AG08395 (cell line): ENCODE measurements at places on chromosomes 11 and 22.

- DNase-seq, result no peak
Observed at GRCh38 chr11:34791780-34792542, 124.2 kb downstream of the APIP start.

GRCh38 chr11:64641596-64642417 is 50.8 kb downstream of the SLC22A12 start:
- no peak for DNase-seq

DNA sequence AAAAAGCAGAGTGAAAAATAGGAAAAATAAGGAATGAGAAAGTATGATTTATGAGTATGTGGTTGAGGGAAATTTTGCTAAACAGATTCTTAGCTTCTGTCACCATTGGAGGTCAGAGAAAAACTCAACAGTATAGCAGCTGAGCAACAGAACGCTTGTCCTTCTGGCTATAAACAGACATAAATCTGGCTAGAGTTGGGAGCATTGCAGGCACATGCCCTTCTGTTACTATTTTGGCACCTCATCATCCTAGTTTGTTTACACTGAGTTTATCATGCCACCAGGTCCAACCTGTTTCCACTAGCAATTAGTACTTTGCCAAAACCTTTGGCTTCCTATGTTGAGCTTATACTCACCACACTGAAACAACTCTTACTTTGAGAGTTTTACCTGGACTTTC is 6.9 kb downstream of the UBE4A start:
- DNase-seq, result no peak

DNA sequence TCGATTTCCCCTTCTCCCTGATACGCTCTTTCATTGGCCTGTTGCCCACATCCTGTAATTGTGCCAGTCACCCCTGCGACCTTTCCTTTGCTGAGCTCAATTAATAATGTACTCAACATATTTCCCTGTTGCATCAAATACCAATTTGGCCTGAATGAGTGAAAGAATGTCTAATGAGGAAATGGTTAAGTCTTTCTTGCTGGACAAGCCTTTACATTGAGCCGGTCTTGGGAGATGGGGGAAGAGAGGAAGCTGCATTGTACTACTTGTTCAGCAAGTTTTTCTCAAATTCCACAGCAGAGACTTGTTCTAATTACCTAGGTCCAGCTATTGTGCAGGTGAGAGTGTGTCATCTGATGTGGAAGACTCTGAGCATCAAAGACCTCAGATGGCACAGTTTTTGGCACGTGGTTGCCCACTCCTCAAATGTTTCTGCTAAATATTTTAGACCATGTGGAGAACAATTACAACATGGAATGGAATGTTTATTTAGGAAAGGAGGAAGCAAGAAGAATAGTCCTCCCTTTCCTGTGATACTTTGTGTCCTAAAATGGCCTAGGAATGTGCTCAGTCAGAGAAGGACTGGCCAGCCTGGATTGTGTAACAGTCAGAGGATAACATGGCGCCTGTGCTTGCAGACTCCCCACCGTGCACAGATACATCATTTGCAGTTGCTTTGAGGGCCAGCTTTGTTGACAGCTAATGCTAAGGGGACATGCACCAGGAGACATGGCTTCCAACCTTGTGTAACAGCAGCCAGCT is 129.5 kb upstream of the E2F8 start:
- DNase-seq, result peak; percentile 78

- no peak for DNase-seq
Observed at GRCh38 chr11:96114178-96115064, 190.5 kb upstream of the MTMR2 start.

DNA sequence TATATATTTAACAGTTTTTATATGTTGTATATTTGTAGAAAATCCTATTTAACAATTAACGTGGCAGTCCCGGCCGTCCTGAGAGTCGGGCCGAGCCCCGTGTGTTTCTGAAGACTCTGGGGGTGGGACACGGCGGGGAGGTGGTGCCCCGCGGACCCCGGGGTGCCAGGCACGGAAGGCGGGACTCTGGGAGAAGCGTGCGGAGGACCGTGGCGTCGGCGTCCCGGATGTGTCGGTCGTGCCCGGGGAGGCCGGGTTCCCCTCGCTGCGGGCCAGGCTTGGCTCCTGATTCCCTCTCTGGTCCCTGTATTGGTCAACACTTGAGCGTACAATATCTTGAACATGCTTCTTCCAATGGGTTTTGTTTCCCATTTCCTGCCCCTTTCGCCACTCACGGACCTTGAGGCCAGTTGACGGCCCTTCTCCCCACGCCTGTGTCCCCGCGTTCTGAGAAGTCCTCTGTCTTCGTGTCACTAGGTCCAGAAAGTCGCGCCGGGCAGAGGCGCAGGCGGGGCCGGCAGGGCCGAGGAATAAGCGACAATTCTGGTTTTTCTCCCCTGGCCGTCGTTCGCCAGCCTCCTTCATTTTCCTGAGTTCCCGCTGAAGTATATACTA is 1076.7 kb downstream of the BRD1 start:
- no peak for DNase-seq

- DNase-seq, result no peak
Observed at GRCh38 chr11:19420868-19421533, 180.3 kb upstream of the E2F8 start.

GRCh38 chr11:47864901-47865300 is 16.8 kb upstream of the NUP160 start:
- peak; percentile 25 for DNase-seq

GRCh38 chr11:44328138-44328660 is 18.3 kb upstream of the ALX4 start:
- no peak for DNase-seq

DNA sequence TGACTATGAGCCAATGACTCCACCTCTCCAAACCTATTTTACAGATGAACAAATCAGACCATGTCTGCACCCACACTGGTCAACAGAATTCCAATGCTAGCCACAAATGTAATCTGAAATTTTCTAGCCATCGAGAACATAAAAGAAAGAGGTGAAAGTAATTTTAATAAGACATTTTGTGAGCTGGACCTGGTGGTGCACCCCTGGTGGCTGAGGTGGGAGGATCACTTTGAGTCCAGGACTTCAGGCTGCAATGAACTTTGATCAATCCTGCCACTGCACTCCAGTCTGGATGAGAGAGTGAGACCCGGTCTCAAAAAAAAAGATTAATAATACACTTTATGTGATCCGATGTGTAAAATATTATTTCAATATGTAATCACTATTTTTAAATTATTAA is 9.4 kb upstream of the RNF185 start:
- no peak for DNase-seq

GRCh38 chr22:27472975-27473374 is 328.6 kb downstream of the MN1 start:
- DNase-seq, result no peak

GRCh38 chr11:59761993-59762392 is 6.8 kb downstream of the STX3 start:
- no peak for DNase-seq

GRCh38 chr22:43151251-43152002 is at the start of gene TSPO:
TSS of gene TSPO (plus strand) at chr22:43151559. CDS start at chr22:43159239, 7,680 bp downstream.
- peak; percentile 94 for DNase-seq

GRCh38 chr11:133164986-133165385 is 367.3 kb downstream of the OPCML start:
- no peak for DNase-seq

- no peak for DNase-seq
Observed at GRCh38 chr11:66325263-66325671, 8.4 kb upstream of the CD248 start.

DNA sequence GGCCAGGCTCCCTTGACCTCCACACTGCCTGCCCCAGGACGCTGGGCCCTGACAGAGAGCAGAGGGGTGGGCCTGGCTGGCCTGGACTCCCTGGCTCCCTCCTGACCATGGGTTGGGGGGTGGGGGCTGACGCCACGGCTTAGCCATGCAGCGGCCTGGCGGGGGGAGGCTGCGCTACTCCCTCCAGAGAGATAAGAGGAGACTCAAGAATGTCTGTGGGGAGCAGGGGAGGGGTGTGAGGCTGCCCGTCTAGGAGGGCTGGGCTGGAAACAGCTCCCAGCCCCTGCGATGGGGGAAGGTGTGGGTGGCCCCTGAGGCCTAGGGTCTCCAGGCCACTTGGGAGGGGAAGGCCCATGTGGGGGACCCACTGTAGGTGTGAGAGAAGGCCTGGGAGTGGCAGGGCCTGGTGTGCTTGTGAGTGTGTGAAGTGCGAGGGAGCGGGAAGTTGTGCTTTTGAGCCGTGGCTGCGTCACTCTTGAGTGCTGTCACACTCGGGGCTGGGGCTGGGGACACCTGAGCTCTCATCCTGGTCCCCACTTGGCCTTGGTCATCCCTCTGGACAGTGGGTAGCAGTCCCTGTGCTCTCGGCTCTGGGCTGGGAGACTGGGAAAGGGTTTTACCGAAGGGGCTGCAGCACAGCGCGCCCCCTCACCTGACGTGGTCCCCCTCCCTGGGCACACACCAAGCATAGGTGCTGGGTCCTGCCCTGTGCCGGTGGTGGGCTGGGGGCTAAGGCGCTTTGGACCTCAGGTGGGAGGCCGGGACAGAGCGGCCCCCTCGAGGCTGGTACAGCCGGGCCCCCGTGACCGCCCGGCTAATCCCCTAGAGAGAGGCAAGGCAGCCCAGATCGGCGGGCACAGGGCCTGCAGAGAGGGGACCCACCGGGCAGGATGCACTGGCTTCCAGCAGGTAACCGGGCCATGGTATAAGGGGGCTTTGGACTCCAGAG is 2.4 kb downstream of the MYRF start:
- no peak for DNase-seq

- peak; percentile 58 for DNase-seq
Observed at GRCh38 chr11:35174666-35175065, 35.7 kb downstream of the CD44 start.

DNA sequence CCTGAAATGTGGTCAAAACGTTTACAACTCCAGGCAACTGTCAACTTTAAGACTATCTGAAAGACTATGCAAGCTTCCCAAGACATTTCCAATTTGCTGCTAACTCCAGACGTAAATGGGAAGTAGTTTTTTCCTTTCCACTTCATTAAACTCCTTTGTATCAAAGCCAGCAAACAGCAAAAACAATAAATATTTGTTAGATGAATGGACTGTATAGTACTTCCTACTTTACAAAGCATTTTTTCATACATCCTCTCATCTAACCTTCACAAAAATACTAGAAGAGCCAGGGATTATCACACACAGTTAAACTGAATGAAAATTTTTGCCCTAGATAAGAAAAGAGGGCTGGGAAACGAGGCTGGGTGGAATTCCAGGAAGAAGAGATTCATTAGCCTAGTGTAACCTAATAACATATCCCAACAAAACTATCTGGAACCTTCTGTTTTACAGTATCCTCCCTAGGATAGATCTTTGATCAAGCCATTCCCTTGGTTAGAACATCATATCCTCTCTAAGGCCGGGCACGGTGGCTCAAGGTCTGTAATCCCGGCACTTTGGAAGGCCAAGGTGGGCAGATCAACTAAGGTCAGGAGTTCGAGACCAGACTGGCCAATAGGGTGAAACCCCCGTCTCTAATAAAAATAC is 10.4 kb downstream of the NUP98 start:
- peak; percentile 49 for DNase-seq

DNA sequence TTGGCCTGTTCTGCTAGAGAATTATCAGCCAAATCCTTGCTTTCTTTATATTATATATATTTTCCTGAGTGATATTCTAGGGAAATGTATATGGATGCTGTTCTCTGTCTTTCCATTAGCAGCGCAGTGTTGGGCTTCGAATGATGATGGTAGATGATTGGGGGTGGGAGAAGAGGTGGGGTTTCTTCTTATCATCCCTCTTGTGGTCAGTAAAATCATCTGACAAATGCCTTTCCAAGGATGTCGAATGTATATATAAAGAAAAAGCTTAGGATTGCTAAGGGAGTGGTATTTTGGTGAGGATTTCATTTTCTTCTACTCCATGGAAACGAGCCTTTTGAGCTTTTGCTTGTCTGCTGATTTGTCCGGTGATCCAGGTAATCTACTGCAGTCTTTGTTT is 48.9 kb downstream of the ARHGEF12 start:
- DNase-seq, result no peak

- DNase-seq, result no peak
Observed at GRCh38 chr11:16095756-16096155, 260.6 kb downstream of the SOX6 start.

DNA sequence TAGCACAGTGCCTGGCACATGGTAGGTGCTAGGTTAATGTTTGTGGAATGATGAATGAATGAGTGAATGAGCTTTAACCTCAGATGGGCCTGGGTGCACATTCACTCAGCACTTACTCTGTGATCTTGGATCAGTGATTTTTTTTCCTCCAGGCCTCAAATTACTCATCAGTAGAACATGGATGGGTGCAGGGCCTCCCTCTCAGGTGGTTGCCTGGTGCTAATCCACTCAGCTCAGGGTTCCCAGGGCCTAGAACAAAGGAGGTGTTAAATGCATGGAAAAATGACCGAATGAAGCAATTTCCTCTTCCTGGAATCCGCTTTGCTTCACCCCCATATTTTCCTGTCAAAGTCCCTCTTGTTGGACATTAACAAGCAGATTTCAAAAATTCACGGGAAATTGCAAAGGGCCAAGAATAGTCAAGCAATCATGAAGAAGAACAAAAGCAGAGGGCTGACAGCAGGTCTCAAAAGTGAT is 93.5 kb downstream of the MYEOV start:
- no peak for DNase-seq
